ENCODE measurements at places on chromosomes 16 and 17. TPM values are rescaled to one million over a fixed set of nuclear protein-coding genes. Genes with fewer than 3 reads are reported as not detected.

GOSR2 gene
- total RNA-seq = 37.2 TPM

CD19 gene
- not detected for total RNA-seq

KRT17 gene
- 4.9 TPM for total RNA-seq

PKMYT1 gene
- not detected for total RNA-seq

DNAAF1 gene
- total RNA-seq = under 0.01 TPM

CTRB1 gene
- total RNA-seq = not detected

OR1D2 gene
- not detected for total RNA-seq

RNF227 gene
- 1.7 TPM for total RNA-seq

TSPOAP1 gene
- total RNA-seq = 1.1 TPM

PPY gene
- total RNA-seq = not detected
